ENCODE measurements at places on chromosomes 3 and 15.

DNA sequence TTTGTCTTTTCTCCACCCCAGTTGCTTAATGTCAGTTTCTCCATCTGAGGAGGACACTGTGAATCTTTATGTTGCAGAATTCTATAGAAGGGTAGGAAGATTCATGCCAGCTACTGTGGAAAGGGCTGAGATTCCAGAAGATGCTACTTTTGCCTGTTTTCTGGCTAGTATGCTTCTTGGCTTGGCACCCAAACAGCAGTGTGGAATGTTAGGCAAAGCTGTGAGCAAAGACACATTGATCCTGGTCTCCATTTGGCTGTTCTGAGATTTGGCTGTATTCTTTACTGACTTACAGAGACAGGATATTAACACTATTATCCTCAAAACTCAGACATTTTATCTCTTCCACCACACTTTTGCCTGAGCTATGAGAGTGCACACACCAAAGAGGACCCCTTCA is 39.3 kb downstream of the PDHB start:
- no peak for DNase-seq

- DNase-seq = no peak
Measured at GRCh38 chr3:190902292-190902691, 39.8 kb upstream of the GMNC start.

DNA sequence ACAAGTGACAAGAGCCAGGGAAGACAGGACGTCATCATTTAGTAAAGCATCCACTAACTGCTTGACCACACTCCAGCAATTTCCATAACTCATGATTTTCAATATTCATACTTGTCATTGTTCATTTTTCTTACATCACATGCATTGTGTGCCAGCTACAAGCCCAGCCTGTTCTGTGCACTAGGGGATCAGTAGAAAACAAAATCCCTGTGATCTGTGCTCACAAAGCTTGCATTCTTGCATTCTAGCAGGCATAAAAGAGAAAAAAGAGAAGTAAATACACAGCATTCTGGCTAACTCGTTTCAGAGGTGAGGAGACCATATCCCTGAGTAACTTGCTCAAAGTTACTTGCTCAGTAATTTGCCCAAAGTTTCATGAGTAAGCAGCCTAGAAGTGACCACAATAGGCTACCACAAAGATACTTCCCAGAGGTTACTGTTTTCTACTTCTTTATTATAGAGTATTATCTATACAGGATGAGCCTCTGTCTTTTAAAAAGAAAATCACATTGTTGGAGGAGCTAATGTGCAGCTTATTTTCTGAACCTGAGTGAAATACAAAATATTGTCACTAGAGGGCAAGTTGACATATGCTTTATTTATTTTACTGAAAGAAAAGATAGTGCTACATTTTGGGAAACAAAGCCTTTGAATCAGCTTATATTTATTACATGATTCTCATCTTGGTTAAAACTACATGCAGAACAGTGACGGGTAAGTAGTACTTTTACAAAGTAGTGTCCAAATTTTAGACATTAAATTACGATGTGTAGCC is 701.4 kb upstream of the LMCD1 start:
- DNase-seq = no peak

- DNase-seq = no peak
Measured at GRCh38 chr15:58724466-58724865, 25.0 kb downstream of the ADAM10 start.

DNA sequence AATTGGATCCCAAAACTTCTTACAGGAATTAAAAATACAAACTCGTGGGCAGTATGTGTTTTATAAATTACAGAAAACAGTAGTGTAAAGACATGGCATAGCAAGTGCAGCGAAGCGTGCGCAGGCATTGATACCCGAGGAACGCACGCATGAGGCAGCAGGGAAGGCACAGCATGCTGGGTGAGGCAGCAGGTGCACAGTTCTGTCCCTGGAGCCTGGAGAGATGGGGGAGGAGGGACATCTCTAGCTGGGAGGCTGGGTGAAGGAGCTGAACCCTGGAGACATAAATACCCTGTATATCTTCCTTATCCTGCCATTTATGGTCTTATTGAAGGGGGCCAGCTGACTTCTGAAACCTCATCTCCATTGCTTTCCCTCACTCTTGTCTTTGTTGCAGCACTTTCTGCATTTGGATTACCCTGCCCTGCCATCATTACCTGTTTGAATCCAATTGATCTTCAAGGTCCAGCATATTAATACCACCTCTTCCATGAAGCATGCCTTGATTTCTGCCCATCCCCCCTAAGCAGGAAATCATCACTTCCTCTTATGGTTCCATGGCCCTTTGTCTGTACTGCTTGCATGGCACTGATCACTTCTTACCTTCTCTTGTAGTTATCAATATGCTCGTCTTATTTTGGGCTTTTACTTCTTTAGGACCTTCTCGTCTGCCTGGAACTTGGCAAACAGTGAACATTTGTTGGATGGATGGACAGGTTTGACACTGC is 20.5 kb downstream of the LPP start:
- DNase-seq = no peak

- no peak for DNase-seq
Measured at GRCh38 chr15:85604194-85604593, 190.5 kb downstream of the KLHL25 start.

- DNase-seq = peak; percentile 5
Measured at GRCh38 chr15:82986442-82986780, 401 bp downstream of the RAMAC start.

DNA sequence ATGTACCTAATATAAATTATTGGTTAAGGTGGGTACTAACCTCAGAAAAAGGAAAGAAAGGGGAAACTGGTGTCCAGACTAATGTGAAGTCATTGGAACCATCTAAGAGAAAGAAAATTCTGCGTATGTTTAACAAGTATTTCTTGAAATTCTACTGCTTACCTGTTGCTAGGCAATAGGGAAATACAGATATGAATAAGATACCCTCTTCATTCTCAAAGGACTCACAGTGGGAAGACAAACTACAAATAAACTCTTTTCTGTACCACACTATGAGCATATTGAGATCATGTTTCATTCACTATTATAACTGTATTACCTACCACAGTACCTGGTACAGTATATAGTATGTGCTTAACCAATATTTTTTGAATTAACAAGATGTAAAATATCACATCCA is 140.5 kb upstream of the MLF1 start:
- no peak for DNase-seq

DNA sequence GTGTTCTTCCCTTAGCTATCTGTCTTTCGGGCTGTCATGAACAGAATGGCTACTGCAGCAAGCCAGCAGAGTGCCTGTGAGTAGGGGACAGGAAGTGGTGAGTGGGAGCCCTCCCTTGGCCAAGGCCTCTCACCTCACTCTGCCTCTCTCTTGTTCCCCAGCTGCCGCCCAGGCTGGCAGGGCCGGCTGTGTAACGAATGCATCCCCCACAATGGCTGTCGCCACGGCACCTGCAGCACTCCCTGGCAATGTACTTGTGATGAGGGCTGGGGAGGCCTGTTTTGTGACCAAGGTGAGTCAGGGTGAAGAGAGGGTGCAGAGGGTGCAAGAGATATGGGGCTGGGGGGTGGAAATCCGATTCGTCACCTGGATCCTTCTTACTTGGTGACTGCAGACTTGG is 3.0 kb downstream of the DLL4 start:
- no peak for DNase-seq

- DNase-seq = no peak
Measured at GRCh38 chr3:128814519-128815317, 64.7 kb upstream of the ACAD9 start.

- DNase-seq = no peak
Measured at GRCh38 chr3:42118762-42119361, 27.7 kb downstream of the TRAK1 start.

DNA sequence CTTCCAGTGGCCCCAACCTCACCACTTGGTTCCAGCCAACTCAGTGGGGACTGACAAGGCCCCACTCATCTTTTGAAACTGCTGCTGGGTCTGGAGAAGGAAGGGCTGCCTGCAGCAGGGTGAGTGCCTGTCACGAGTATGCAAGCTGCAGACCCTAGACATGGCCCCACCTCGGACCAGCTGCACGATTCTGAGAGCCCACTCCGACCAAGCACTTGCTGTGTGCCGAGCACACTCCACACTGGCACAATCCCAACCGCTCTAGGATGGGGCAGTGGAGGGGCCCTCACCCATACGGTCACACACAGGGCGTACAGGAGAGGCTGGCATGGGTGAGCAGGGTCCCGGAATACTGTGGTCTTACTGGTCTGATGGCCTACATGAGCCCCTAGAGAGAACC is 8.0 kb upstream of the PLXND1 start:
- DNase-seq = no peak

DNA sequence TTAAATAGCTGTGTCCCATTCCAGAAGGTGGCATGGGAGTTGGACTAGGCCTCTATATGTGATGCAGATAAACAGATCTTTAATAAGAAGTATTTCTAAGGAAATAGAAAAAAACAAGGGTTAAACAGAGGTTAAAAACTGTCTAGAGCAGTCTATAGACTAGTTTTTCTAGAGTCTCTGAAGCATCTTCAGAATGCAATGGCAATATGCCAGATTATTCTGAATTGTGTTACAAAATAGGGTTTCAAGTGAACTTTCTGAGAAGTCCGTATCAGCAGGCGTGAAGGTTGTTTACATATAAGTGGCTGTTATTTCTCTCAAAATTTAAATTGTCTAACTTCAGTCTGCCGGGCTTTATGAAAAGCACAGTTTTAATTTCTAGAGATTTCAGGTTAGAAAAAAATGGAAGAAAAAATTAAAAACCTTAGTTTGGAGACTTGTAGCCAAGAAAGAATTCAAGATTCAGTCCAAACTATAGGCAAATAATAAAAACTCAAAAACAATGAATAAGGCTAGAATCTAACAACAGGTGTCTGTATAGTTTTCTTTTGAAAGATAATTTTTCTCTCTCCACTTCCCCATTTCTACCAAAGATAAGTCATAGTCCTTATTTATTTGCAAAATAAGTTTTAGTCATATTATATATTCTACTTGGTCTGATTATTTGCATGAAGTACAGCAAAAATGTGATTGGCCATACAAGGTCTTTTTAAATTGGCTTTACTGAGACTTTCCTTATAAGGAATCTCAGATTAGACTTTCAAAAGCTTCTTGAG is 55.2 kb downstream of the OSTN start:
- no peak for DNase-seq

DNA sequence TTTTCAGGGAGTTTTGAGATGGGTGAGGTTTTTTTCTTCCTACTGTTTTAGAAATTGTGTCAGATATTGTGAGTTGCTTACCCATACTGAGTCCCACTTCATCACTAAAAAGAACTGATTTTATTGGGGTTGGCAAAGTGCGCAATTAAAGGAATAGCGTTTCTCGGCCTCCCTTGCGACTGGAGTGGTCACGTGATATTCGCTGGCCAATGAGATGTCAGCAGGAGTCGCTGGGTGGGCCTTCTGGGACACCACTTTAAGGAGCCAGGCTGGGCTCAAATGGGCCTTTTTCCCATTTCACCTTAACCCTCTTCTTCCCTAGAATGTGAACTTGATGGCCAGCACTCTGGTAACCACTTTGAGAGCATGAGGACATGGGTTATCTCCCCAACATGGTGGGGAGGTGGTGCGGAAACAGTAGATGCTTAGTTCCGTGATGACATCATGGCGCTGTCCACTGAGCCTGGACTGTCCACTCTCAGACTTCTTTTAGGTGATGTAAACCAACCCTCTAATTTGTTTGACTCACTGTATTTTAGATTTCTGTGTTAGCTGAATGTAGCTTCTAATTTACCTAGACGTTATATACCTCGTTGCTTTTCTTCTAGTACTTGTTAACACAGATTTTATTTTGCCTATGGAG is 13.2 kb upstream of the IQCF5 start:
- no peak for DNase-seq

GRCh38 chr3:40753951-40754350 is 229.2 kb downstream of the ZNF621 start:
- DNase-seq = no peak

GRCh38 chr3:188052169-188053035 is 101.6 kb upstream of the LPP start:
- DNase-seq = no peak
